IPS DF 6.9 (cell line): ENCODE measurements at places on chromosomes 4 and X.
A peak's percentile ranks its signal among the peaks of the same experiment; 100 is the strongest.

DNA sequence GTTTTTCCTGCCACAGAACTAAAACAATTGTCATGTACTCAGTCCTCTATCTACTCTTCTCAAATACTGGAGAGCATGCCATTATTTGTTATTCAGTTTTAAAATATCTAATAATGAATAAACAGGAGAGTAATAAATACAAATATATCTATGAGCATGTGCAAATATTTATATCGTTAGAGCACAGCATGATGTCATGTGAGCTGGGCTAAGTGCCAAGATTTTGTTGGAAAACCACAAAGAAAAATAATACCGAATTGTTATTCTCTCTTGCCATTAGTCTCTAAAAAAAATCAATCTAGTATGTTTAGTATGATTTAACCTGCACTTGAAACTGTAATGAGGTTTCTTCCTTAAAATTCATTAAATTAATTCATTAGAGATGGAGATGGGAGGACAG is 97.3 kb downstream of the DDX60 start:
- no peak for DNase-seq

GRCh38 chrX:16946971-16947562 is 609 bp downstream of the REPS2 start:
- DNase-seq = no peak

GRCh38 chrX:64976673-64977040 is 407 bp upstream of the ZC4H2 start:
- no peak for DNase-seq

GRCh38 chr4:179485781-179486180 is 2043.5 kb upstream of the AGA start:
- DNase-seq = no peak

DNA sequence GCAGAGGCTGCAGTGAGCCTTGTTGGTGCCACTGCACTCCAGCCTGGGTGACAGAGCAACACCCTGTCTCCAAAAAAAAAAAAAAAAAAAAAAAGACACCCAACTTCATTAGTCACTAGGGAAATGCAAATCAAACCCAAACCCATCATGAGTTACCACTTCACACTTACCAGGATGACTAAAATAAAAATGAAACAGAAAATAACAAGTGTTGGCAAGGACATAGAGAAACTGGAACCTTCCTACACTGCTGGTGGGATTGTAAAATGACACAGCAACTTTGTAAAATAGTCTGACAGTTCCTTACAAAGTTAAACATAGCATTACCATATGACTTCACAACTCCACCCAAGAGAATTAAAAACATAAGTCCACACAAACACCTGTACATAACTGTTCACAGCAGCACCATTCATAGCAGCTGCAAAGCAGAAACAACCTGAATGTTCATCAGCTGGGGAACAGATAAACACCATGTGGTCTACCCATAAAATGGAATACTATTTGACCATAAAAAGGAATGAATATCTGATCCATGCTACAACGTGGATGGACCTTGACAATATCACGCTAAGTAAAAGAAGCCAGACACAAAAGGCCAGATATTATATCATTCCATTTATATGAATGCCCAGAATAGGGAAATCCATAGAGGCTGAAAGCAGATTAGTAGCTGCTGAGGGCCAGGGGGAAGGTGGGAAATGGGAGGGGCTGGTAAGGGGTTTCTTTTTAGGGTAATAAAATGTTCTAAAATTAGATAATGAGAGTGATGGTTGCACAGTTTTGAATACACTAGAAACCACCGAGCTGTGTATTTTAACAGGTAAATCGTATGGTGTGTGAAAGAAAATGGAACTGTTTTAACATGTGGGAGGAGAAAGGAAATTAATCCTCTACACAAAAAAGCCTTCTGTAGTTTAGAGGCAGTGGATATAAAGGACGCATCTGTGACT is 18.3 kb downstream of the CD99L2 start:
- DNase-seq = no peak

- no peak for DNase-seq
Measured at GRCh38 chr4:94831607-94832006, 73.9 kb downstream of the BMPR1B start.

DNA sequence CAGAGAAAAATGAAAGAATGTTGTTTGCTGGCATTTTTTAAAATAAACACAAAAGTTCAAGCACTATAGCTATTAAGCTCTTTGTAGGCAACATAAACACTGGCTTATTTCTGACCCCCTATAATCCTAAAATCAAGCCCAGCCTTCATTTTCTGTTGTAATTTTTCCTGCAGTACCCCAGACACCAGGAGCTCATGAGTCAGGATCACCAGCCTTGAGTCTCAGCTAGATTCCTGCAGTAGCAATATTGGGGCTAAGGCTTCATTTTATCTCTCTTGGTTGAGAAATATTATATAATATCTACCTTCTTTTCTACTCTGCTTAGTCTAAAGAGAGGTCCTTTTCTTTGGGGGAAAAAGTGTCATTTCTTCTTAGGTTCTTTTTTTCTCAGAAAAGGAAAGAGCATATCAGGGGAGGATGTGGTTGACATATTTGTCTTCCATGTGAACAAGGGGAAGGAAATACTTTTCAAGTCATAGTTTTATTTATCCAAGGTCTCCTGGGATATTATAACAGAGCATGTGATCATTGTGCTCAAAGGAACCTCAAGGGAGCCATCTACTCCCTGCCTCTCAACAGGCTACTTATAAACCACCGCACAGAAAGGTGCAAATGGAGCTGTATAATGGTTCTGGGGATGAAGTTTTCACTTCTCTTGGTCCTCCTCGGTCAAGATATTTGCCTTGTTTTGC is 678.3 kb upstream of the NR3C2 start:
- no peak for DNase-seq

DNA sequence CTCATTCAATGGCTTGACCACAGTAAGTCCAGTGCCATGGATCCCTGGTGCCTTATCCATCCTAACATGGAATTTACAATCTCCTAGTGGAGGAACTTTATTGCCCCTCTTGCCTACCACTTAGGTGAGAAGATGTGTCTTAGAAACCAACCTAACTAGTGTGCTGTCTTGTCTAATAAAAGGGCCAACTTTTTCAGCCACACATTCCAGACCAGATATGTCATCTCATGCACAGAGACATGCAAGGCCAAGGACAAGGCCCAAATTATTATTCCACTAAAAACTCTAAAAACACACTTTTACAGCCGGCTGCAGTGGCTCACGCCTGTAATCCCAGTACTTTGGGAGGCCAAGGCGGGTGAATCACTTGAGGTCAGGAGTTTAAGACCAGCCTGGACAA is 10.6 kb upstream of the PRDX4 start:
- no peak for DNase-seq

GRCh38 chrX:67949270-67949669 is 405.4 kb downstream of the AR start:
- DNase-seq = no peak

DNA sequence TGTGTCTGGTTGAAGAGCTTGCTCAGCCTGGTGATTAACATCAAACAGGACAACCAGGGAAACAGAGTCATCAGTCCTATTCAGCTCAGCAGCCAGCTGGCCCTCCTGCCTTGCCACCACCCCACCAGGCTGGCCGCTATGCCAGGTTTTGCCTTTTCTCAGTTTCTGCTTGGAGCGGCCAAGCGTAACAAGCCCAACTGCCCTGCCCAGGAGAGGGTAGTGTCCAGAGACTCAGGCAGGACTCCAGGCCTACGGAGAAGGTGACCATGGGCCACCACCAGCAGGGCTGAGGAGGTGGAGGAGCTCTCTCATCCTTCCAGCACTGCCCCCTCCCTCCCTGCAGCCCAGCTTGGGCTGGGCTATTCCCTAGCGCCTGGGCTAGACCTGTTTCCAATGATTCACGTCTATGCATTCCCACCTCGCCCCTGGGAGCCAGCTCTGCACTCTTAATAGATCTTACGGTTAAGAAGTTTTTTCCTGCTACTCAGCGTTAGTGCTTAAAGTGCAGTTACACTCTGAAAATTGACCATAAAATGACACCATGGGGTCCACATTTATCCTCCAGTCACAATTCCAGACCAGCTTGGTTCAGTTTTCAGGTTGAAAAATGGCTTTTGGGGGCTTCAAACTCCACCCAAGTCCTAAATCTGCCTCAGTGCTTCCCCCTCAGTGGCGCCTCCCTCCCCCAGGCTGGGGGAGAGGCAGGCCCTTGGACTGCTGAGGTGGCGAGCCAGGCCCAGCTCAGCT is 124.0 kb upstream of the PJA1 start:
- no peak for DNase-seq

GRCh38 chr4:78250500-78250899 is 193.4 kb downstream of the FRAS1 start:
- no peak for DNase-seq

DNA sequence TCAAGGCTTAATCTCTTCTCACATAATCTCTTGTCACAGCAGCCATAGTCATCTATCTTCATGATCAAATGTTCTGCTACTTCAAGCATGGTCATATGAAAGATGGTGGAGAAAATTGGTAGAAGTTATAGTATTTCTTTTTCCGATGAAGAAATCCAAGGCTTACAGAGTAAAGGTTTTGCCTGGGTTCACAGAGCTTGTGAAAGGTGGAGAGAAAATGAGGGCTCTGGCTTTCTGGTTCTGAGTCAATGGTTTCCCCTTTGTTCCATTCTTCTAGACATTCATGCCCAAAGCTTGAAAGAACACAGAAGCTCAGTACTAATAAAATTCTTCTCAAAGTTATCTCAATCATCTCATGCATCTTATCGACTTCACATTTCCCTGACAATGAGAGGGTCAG is 36.1 kb downstream of the CLNK start:
- DNase-seq = no peak

DNA sequence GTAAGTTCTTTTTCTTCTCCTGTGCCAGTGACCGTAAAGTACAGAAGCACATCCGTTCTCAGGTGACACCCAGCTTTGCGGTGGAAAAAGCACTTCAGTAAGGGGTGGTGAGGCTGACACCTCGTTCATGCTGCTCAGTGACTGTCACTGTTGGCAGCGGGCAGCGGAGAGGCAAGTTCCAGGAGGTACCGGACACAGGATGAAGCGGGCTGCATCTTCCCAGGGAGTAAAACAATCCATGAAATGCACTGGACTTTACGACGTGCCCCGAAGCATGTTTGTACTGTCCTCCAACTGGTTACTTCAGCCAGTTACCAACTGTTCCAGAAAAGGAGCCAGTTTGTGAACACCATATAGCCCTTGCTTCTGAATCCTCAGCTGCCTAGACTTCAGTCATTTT is 110.7 kb downstream of the ZNF827 start:
- DNase-seq = no peak

DNA sequence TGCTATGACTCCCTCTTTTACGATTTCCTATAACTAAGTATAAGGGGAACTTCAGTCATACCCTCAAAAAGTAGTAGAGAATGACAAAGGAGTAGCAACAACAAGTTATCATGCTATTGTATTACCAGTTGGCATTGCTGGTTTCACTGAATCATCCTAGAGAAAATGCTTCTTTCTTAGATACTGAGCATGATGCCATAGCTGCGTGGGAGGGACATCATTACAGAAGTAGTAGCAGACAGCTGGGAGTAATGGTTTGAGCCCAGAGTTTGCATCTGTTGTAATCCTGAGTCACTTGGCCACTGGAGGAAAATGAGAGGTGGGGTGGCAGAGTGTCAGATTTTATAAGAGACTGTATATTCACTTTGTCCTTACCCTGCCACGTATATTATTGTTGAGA is 38.6 kb downstream of the MTMR1 start:
- no peak for DNase-seq

- DNase-seq = no peak
Measured at GRCh38 chrX:79231662-79232061, 87.2 kb downstream of the GPR174 start.

DNA sequence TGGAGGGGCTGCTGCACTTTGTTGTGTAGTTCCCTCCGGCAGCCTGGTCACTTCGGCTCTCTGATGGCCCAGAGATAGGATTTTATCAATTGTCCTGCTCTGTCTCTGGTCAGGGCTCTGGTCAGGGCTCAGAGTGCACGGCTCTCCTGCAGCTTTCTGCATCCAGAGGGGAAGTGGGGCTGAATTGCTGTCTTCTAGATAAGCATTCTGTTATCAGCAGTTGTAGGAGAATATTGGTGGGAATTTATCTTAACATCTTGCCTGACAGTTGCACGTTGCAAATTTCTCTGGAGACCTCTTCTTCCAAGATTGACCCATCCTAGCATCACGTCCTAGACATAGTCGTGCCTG is 62.8 kb downstream of the FAM193A start:
- no peak for DNase-seq

DNA sequence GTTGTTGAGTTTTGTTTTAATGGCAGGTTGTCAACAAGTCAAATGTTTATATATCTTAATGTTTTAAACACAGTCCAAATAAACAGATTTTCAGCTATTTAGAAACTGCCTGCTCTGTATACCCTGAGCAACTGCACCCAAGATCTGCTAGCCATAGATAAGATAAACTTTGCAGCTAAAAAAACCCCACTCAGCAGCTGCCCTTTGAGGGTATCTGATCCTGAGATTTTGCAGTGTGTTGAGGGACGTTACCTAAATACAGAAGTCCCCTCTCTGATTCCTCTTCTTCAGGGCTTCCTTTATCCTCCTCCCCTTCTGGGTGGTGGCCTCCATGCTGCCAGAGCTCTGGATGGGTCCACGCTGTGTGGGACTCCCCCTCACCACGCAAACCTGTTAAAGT is 11.0 kb upstream of the FGG start:
- DNase-seq = no peak

GRCh38 chr4:42627885-42628646 is 28.8 kb downstream of the ATP8A1 start:
- DNase-seq = no peak

GRCh38 chr4:169153481-169154087 is 117.2 kb downstream of the SH3RF1 start:
- DNase-seq = no peak

- no peak for DNase-seq
Measured at GRCh38 chr4:177427192-177427591, 15.0 kb downstream of the AGA start.

GRCh38 chr4:77240469-77241066 is 83.6 kb downstream of the CCNG2 start:
- peak; percentile 72 for DNase-seq

GRCh38 chr4:80532674-80533333 is 197.3 kb downstream of the CFAP299 start:
- DNase-seq = no peak

- DNase-seq = no peak
Measured at GRCh38 chrX:97306771-97307470, 423.2 kb downstream of the RPA4 start.

- no peak for DNase-seq
Measured at GRCh38 chr4:101289306-101289705, 58.0 kb downstream of the PPP3CA start.

GRCh38 chr4:109495514-109495913 is 61.9 kb downstream of the SEC24B start:
- DNase-seq = no peak

DNA sequence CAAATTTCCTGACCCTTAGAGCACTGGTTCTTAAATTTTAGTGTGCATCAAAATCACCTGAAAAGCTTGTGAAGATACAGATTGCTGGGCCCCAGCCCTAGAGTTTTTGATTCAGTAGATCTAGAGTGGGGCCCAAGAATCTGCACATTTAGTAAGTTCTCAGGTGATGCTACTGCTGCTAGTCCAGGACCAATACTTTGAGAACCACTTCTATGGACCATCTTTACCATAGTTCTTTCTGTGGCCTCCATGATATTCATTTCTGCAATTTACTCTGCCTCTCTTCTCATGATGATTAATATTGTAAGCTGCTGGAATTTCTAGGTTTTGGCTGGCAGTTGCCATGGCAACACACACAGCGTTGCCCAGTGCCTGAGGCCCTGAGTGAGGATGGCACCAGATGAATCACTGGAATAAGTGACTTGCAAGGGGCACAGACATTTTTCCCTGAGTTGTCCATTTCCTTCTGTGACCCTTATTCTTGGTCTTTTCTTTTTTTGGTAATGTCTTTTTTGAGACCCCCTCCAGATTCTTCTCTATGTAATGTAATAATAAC is 83.6 kb downstream of the PPP1R2C start:
- DNase-seq = no peak

- DNase-seq = no peak
Measured at GRCh38 chr4:110854021-110854678, 231.3 kb upstream of the PITX2 start.
